ENCODE measurements at places on chromosomes 3 and 15.

- no peak for DNase-seq
These were observed 1.1 kb upstream of the WDR5B start for GRCh38 chr3:122416966-122417365.

DNA sequence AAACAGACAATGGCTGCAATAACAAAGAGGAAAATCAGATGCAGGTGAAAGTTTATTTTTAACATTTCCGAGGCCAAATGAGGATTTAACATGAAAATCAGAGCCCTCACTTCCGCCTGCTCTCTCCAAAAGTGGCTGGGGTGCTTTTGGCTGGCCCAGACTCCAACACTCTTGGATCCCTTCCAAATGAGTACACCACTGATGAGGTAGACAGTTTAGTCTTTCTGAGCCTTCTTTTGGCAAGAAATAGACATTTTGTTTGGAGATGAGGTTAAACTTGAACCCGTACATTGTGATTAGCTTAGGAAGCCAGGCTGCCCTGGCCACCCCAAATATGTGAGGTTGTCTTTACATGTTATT lies 51.0 kb upstream of the TRA2B start:
- no peak for DNase-seq

DNA sequence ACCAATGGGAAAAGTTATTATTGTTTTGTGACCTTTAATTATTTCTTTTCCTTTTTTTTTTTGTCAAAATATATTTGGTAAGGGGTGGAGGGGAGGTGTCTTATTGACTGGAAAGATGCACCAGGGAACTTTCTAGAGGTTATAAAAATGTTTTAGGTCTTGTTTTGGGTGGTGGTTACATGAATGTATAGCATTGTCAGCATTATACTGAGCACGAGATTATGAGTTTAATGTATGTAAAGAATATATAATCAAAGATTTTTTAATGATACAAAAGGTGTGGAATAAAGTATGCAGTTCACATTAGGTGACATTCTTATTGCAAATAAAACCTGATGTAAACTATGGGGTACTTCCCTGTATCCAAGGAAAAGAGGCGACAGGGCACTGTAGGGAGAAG lies 23.0 kb upstream of the MAP3K13 start:
- no peak for DNase-seq

GRCh38 chr3:33795131-33795530 lies 3.3 kb upstream of the PDCD6IP start:
- no peak for DNase-seq

DNA sequence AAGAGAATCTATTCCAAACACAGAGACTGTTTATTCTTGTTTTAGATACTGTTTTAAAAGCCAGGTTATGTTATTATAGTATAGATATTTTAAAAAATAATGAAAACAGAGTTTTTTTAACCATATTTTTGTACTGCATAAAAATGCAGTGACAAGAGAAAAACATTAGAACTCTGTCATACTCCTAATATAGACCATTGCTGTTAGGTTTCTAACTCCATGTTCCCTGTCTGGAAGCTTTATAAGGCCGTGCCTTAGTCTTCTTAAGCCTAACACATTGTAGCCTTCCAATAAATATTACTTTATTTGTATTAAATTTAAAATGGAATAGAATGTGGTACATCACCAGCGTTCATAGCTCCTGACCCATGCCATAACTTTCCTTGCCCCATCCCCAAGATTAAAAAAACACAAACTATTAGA lies 53.2 kb downstream of the MBNL1 start:
- no peak for DNase-seq

- no peak for DNase-seq
These were observed 61.0 kb upstream of the SLC24A5 start for GRCh38 chr15:48059791-48060190.
